ENCODE measurements at places on chromosomes 1 and 21.
A peak's percentile ranks its signal among the peaks of the same experiment; 100 is the strongest.

DNA sequence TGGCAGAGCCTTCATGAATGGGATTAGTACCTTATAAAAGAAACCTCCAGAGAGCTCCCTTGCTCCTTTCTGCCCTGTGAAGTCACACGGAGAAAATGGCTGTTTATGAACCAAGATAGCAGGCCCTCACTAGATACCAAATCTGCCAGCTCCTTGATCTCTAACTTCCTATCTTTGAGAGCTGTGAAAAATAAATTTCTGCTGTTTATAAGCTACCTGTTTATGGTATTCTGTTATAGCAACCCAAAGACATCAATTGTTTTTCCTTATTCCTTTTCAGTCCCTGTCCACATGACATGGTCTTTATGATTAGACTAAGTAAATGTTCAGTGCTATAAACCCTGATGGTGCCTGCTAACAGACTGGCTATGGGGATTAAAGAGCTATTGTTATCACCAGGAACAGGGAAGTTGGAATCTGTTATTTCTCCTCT, 9.7 kb upstream of the STIL start:
- DNase-seq, result no peak

DNA sequence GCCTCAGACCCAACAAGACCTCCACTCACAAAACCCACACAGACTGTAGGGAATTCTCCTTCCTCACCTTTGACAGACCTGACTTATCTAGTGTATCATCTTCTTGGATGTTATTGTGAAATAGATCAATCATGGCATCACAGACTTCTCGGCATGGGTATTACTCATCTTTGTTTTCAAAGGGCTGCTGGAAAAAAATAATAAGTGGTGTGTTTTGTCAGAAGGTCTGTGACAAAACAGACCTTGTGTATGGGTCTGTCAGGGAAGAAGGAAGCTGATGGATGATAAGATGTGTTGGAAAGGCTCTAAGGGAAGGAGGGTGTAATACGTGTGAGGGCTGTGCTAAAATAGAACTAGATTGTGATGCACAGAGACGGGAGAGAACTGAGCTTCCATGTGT, 13.9 kb upstream of the S100A7 start:
- DNase-seq, result no peak

- no peak for DNase-seq
Measured at GRCh38 chr1:11960715-11961114, 19.5 kb upstream of the MFN2 start.

GRCh38 chr1:43970911-43971310, 1.1 kb downstream of the DPH2 start:
- DNase-seq, result no peak

GRCh38 chr1:53166912-53167311, 24.5 kb upstream of the SLC1A7 start:
- DNase-seq, result no peak

- DNase-seq, result no peak
Measured at GRCh38 chr1:94946886-94947285, 20.0 kb upstream of the CNN3 start.

- DNase-seq, result no peak
Measured at GRCh38 chr1:5623399-5623798, 368.8 kb downstream of the NPHP4 start.

- peak; percentile 44 for DNase-seq
Measured at GRCh38 chr1:166053395-166053794, 113.4 kb downstream of the FAM78B start.

DNA sequence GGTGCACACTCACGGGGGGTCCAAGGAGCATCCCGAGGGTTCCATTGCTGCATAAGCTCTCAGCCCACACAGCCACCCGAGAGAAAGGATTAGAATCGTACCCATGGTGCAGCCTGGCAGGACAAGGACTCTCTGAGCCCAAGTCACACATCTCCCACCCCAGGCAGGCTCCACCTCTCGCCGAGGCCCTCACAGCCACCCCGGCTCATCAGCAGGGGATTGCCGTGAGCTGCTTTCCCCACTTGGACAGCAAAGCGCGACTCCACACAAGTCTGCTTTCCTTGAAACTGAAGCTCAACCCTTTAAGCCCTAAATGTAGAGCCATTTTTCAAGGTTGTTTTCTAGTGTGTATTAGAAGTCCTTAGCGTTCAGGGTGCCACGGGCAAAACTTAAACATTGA, 306.4 kb upstream of the VAMP3 start:
- no peak for DNase-seq

- peak; percentile 62 for DNase-seq
Measured at GRCh38 chr1:51238034-51238403, 1.9 kb downstream of the RNF11 start.

- DNase-seq, result no peak
Measured at GRCh38 chr1:148318123-148318903, 164.8 kb downstream of the PPIAL4G start.

GRCh38 chr1:71882637-71883036, 399.7 kb downstream of the NEGR1 start:
- DNase-seq, result peak; percentile 84

DNA sequence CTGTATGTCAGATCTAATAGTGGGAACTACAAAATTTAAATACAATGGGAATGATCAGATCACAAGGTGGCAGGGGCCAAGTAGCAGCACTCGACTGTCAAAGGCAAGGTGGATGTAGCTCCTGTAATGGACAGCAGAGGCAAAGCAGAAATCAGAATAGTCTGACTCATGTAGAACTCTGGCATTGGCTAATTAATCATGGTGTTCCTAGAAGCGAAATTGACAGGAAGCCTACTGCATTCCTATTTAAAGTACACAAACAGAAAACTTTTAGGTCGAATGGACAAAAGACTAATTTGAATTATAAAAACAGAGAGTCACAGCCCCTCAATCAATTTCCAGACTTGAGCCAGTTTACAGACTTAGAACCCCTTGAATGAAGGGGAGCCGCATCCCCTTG, 17.4 kb upstream of the IL12RB2 start:
- no peak for DNase-seq

DNA sequence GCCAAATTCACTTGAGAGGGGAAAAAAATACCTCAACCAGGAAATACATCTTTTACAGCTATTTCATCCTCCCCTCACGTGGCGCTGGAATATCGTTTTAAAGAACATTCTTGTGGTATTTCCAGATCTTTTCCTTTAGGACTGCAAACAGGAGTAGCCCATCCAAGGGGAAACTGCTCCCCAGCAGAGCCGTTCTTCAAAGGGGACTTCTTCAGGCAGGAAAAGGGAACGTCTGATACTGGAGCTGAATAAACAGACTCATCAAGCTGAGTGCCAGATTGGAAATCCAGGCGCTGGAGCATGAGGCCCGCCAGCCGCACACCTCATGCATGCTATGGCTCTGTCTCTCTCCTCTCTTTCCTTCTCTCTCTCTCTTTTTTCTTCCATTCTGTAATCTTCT, 34.0 kb upstream of the PROX1 start:
- DNase-seq, result peak; percentile 11

GRCh38 chr21:14382486-14382834, 486 bp downstream of the HSPA13 start:
- peak; percentile 79 for DNase-seq

- DNase-seq, result no peak
Measured at GRCh38 chr1:190864013-190864641, 386.5 kb upstream of the BRINP3 start.

- DNase-seq, result peak; percentile 13
Measured at GRCh38 chr1:109864047-109864822, 46.4 kb upstream of the CSF1 start.

DNA sequence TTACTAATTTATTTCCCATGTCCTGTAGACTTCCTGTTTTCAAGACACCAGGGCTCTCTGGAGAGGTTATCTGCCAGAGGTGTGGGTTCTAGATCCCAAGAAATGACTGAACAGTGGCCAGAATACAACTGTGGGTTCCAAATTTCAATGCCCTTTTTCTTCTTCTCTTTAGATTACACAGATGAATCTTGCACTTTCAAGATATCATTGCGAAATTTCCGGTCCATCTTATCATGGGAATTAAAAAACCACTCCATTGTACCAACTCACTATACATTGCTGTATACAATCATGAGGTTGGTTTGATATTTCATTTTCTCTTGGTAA, 15.0 kb downstream of the IFNAR2 start:
- no peak for DNase-seq

GRCh38 chr1:41762251-41762650, 156.5 kb downstream of the HIVEP3 start:
- DNase-seq, result no peak

DNA sequence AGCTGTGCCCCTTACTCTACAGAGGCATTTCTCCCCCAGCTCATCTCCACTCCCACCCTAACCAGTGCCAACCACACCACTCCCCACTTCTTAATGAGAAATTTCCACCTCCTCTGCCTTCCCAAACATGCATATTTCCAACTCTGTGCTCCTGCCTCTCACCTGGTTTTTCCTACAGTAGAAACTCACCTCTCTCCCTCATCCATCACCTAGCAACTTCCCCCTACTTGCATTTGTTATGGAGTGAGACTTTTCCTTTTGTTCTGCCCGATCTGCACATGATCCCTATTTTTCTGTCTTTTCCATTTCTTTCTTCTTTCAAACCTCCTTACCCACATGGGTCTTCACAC, 11.9 kb downstream of the RGS8 start:
- no peak for DNase-seq

- peak; percentile 88 for DNase-seq
Measured at GRCh38 chr1:201728731-201729130, 100.2 kb upstream of the IPO9 start.

DNA sequence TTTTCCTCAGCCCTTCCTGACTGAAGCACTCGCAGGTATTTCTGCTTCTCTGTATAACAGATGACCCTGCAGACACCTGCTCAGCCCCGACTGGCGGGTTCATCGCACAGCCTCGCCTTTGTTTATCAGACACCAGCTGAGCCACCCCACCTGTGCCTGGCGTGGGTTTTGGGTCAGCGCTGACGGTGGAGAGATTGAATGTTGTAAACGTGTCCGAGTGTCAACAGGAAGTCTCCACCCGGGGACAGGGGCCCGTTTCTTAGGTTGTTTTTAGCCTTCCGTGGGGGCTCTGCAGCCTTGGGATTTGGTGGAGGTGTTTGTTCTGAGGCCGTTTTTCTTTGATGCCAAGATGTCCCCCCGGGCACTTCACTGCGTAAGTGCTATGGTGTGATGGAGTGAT, 60.1 kb downstream of the COL18A1 start:
- peak; percentile 57 for DNase-seq

- DNase-seq, result no peak
Measured at GRCh38 chr1:39021426-39021825, 4.7 kb upstream of the NDUFS5 start.

- DNase-seq, result peak; percentile 32
Measured at GRCh38 chr1:29832471-29832870, 596.1 kb downstream of the PTPRU start.

DNA sequence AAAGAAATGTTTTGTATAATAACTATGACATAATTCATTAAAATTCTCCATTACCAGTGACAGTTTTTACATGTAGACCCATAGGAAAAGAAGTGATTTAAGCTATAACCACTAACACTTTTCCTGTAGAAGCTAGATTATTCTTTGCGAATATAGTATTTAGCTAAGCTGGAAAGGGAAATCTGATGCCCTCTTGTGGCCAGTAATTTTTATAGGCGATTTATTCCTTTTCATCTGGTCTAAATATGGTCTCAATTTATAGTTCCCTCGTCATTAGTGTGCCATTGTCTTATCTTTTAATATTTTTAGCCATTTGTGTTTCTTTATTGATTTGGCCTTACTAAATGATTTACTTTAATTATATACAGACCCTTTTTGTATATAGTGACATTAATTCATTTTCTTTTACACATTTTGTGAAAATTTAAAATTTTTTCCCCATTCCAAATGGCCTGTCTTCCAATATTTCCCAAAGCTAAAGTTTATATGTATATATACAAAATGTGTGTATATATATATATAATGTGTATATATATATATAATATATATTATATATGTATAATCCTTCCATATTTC, 26.7 kb downstream of the BTG3 start:
- DNase-seq, result peak; percentile 76

DNA sequence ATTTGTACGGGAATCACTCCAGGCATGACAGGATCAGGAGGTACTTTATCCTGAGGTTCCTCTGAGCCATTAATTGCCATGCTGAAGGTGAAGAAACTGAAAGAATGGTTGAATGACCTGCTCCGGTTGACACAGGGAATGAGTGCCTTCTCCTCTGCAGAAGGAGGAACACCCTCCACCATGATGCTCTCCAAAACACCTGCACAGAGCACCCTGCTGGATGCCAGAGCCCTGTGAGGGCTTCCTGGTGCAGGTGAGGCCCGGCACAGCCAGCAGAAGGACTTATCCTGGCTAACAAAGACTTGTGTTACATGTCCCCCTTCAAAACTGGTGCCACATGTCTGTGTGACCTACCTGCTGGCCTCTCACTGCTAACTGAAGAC, 14.3 kb upstream of the LBR start:
- peak; percentile 33 for DNase-seq

- peak; percentile 1 for DNase-seq
Measured at GRCh38 chr1:16882986-16883385, 12.8 kb upstream of the RNU1-2 start.

DNA sequence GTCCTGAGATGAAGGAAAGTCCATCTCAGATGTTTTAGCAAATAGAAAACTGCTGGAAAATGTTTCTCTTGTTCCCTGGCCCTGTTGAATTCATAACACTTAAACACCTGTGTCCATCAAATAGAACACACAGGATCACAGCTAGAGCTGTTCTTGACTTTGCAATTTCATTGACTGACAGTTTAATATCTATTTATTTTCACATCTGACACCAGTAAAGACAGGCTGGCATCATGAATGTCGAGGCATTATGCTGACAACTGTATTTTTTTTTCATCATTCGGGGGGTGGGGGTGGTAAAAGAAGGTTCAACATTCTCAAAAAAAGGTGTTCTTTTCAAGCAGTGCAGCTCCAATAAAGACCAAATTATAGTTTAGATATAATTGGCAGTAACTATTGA, 591.2 kb upstream of the PTBP2 start:
- peak; percentile 94 for DNase-seq

DNA sequence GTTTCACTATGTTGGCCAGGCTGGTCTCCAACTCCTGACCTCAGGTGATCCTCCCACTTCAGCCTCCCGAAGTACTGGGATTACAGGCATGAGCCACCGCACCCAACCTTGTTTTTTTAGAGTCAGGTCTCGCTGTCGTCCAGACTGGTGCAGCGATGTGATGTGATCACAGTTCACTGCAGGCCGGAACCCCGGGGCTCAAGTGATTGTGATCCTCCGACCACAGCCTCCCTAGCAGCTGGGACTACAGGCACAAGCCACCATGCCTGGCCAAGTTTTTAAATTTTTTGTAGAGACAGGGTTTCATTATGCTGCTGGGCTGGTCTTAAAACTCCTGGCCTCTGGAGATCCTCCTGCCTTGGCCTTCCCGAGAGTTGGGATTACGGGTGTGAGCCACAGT, 46.1 kb upstream of the LIN9 start:
- no peak for DNase-seq

- DNase-seq, result no peak
Measured at GRCh38 chr1:4761324-4761723, 106.9 kb downstream of the AJAP1 start.

- DNase-seq, result peak; percentile 87
Measured at GRCh38 chr1:199512037-199512710, 515.3 kb upstream of the NR5A2 start.

- no peak for DNase-seq
Measured at GRCh38 chr1:151942882-151943281, 33.6 kb upstream of the THEM4 start.

Data from NCI-H69 (cell line).